IPS DF 6.9 (cell line): ENCODE measurements at places on chromosomes 11 and 22.

DNA sequence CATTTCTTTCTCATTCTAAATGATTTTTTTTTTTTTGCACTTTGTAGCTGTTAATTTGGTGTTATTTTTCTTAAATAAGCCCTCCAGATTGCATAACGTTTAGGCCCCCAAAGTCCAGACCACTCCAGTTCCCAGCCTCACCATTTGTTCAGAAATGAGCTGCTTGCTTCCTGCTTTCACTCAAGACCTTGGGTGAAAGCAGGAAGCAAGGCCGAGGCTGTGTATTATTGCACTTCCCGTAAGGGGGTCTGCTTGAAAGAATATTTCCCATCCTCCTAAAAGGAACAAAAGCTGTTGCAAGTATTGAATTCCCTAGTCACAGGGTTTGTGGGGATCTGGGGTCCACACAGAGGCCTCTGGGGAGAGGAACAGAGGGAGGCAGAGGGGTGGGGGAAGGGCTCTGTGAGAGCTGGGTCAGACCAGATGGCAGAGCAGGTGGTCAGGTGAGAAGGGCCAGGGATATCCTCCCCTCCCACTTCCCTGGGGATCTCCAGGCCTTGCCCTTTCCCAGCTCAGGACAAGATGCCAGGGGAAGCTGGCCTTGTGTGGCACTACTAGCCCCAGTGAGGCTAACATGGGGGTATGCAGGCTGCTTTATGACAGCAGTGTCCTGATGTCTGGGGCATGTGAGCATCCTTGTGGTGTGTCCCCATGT lies 51.6 kb upstream of the MYEOV start:
- no peaks in the 10 kb centered on the region for H3K27me3 ChIP-seq
- no peak for DNase-seq
- no peak overlapping the region for H3K27ac ChIP-seq
- H3K36me3 ChIP-seq, result no peaks in the 10 kb centered on the region
- H3K4me3 ChIP-seq, result no peak overlapping the region

DNA sequence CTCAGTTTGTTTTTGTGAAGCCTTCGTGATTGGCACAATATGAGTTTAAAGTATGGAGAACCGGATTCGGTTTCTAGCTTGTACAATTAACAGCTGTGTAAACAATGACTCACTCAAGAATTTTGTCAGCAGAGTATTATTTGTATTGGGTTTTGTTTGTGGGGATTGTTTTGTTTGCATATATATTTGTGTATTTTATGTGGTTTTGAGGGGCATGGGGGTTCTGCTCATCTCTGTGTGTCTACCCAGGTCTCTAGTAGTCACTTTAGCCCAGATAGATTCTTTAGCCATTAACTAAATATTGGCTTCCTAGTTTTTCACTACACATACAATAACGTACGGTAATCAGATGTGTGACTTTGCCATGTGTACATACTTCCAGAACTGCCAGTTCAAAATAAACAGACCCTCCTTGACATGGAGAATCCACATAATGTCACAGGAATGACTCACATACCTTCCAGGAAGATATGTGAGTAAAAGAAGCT lies 7.5 kb upstream of the MS4A7 start:
- DNase-seq, result no peak
- no peaks in the 10 kb centered on the region for H3K36me3 ChIP-seq
- no peaks in the 10 kb centered on the region for H3K27me3 ChIP-seq

DNA sequence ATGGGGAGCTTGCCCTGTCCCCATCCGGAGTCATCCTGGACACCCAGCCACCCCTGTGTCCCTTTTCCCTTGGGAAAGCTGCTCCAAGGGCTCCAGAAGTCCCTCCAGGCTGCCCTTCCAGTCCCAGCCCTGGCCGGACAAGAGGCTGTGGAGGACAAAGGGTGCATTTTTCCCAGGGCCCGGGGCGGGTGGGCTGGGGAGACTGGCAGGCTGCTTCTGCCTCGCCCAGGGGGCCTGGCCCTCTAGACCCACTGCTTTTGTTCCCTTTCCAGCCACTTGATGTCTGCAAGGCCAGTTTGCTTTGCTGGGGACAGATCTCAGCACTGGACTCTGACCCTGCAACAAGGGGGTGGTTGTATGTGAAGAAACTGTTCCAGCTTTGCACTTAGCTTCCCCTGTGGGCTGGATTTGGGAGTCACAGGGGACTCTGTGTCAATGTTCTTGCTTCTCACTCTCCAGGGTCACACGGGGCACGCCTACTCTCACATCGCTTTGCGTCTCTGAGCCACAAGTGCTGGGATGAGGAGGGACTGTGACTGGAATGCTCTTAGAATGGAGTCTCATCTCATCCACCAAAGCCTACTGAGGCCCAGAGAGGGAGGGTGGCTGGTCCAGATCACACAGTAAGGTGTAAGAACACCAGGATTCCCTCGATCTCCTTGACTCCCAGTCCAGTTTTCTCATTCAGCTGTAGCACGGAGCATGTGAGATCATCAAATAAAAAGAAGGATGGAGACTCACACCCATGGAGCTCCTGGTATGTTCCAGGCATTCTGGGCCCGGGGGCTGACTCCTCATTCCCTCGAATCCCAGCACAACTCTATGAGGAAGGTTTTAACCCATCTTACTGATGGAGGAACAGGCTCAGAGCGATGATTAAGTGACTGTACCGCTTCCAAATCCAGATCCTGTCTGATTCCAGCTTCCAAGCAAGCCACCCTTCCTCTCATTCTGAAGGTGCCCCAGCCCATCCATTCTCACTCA lies 59.9 kb downstream of the FBXO7 start:
- no peak overlapping the region for H3K4me3 ChIP-seq
- H3K27me3 ChIP-seq, result no peaks in the 10 kb centered on the region
- H3K4me1 ChIP-seq, result no peaks in the 10 kb centered on the region; the same call in 1 of the 2 replicates
- no peak for DNase-seq

DNA sequence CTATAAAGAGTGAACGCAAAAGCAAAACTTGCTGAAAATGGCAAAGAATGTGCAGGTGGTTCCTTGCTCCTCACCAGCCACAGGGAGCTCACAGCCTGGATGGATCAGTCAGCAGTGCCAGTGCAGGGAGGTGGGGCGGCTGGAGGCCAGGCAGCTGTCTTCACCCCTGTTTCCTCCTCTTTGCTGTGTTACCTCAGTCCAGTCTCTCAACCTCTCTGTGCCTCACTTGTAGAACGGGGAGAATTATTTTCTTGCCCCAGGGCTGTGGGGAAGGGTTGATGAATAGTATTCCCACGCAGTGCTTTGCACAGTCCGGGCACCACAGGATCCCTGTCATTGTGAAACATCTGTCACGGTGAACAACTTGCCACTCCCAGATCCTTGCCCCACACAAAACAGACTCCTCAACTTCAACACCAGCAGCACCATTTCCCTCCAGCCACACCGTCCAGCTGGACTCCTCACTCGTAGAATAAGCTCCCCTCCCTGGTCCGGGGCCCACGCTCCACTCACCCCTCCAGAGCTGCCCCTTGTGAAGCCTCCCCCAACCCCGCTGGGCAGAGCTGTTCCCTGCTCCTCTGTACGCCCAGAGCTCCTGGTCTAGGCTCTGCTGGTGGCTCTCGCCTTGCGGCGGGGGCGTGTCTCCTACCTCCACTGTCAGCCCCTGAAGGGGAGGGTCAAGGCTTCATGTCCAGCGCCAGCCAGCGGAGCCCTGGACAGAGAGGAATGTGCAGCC lies 27.7 kb downstream of the MPPED1 start:
- H3K4me1 ChIP-seq, result no peaks in the 10 kb centered on the region
- DNase-seq, result no peak
- H3K27me3 ChIP-seq, result no peaks in the 10 kb centered on the region
- H3K36me3 ChIP-seq, result no peaks in the 10 kb centered on the region
- no peak overlapping the region for H3K4me3 ChIP-seq
- H3K27ac ChIP-seq, result no peak overlapping the region

- no peaks in the 10 kb centered on the region for H3K36me3 ChIP-seq
- no peak overlapping the region for H3K4me3 ChIP-seq
- H3K27me3 ChIP-seq, result no peaks in the 10 kb centered on the region
- H3K27ac ChIP-seq, result no peak overlapping the region
These were observed 309.7 kb upstream of the C11orf87 start for GRCh38 chr11:109112261-109112660.

DNA sequence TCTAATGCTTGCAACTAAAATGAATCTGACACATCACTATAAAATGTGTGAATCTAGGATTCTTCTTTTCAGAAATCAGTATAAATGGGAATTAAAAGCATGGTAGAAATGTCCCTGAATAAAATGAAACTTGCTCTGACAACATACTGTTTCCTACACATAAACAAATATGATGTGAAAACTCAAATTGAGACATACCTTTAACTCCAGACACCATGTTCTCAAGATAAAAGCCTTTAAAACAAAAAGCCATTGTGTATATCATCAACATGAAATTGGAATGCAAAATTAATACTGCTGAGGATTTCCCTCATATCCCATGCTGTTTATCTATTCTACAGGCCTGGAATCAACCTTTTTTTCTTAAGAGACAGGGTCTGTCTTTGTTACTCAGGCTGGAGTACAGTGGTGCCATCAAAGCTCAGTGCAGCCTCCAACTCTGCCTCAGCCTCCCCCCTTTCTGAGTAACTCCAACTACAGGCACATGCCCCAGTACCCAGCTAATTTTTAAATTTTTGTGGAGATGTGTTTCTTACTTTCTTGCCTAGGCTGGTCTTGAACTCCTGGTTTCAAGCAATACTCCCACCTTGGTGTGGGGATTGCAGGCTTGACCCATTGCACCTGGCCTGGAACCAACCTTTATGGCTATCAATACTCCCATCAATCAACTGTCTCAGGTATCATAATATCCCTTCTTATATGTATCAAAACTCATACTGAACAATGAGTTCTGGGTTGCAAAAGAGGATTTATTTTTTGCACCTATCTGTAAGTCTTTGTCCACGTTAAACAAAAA lies 6.7 kb downstream of the TAF1D start:
- DNase-seq, result no peak
- peaks cover 33% of the 10 kb centered on the region; the same call in 1 of the 2 replicates for H3K36me3 ChIP-seq
- no peaks in the 10 kb centered on the region for H3K4me1 ChIP-seq
- H3K4me3 ChIP-seq, result no peak overlapping the region

- no peak overlapping the region for H3K27ac ChIP-seq
- H3K36me3 ChIP-seq, result no peaks in the 10 kb centered on the region
- 0 out of 2 replicates have a peak, but pooled peaks cover 2% of the 10 kb centered on the region for H3K4me1 ChIP-seq
- DNase-seq, result no peak
These were observed 758 bp downstream of the GALNT18 start for GRCh38 chr11:11620921-11621572.

GRCh38 chr11:29255401-29255800 lies 761.4 kb downstream of the KCNA4 start:
- no peaks in the 10 kb centered on the region for H3K4me1 ChIP-seq
- H3K27me3 ChIP-seq, result no peaks in the 10 kb centered on the region
- no peak for DNase-seq
- H3K36me3 ChIP-seq, result no peaks in the 10 kb centered on the region
- no peak overlapping the region for H3K4me3 ChIP-seq

GRCh38 chr11:512761-513595 lies 5.9 kb upstream of the RNH1 start:
- no peaks in the 10 kb centered on the region for H3K27me3 ChIP-seq
- H3K36me3 ChIP-seq, result no peaks in the 10 kb centered on the region
- no peaks in the 10 kb centered on the region for H3K4me1 ChIP-seq

DNA sequence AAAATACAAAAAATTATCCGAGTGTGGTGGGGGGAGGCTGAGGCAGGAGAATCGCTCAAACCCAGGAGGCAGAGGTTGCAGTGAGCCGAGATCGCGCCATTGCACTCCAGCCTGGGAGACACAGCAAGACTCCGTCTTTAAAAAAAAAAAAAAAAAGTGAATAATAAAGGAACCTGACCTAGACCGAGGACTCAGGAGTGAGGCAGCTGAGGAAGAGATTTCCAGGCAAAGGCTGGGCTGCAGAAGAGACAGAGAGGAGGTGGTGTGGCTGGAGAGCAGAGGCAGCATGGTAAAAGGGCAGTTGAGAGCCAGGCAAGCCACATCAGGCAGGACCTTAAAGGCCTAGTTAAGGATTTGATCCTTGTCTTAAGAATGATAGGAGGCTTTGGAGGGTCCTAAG lies 28.4 kb upstream of the SMCO4 start:
- no peak overlapping the region for H3K27ac ChIP-seq
- H3K36me3 ChIP-seq, result no peaks in the 10 kb centered on the region
- H3K4me3 ChIP-seq, result no peak overlapping the region
- no peaks in the 10 kb centered on the region for H3K27me3 ChIP-seq
- no peak for DNase-seq

DNA sequence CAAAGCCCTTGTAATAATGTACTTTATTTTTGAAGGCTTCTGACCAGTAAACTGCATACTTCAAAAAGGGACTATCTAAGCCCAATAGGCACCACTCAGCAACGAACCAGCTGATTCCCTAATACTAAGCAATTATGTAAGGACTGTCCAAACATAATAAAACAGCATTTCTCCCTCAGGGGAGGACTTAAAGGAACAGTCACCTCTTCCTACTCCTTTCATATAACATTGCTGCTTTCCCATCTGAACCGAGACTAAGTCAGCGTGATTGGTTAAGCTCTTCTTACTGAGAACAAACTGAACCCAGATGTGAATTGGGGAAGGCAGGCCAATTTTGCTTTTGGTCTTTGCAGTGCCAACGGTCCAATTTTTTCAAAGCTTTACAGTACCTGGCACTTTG lies 420.0 kb downstream of the METTL15 start:
- DNase-seq, result no peak
- H3K27me3 ChIP-seq, result no peaks in the 10 kb centered on the region
- H3K4me1 ChIP-seq, result no peaks in the 10 kb centered on the region
- no peak overlapping the region for H3K4me3 ChIP-seq
- no peak overlapping the region for H3K27ac ChIP-seq
- H3K36me3 ChIP-seq, result no peaks in the 10 kb centered on the region

DNA sequence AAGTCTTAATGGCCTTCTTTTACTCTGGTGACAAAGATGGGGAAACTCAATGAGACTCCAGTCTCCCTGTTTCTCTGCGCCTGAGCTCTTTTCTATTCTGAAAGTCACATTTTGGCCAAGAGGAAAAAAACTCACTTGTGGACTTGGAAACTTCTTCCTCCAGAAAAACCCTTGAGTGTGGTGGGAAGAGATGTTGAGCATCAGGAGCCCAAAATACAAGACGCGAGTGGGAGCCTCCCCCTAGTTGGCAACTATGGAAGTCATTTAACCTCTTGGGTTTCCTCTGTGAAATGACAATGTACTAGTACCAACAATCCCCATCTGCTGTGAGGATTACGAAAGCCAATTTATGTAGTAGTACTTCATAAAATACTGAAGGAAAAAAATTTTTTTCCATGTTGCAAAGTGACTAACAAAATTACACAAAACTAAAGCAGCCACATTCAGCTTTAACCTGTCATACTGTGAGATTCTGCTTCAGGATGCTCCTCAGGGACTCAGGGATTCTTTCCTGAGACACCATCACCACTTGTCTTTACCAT lies 524 bp upstream of the SLC25A17 start:
- H3K27me3 ChIP-seq, result no peaks in the 10 kb centered on the region
- DNase-seq, result no peak
- H3K27ac ChIP-seq, result no peak overlapping the region
- H3K4me3 ChIP-seq, result no peak overlapping the region; the same call in 1 of the 2 replicates
- H3K36me3 ChIP-seq, result 0 out of 2 replicates have a peak, but pooled peaks cover 3% of the 10 kb centered on the region

DNA sequence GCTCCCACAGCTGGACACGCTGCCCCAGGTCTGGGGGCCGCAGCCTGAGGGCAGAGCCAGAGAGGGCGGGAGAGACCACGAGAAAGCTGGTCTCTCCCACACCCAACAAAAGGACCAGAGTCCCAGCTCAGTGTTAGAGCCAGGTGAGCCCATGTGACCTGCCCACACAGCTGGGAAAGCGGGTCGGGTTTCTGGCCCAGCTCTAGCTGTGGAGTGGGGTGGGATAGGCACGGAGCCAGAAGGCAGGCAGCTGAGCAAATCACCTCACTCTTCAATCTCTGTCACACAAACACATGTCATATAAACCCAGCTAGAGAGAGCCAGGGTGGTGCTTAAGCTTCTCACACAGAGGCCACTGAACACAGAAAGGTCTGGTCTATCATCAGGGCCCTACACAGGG lies 7.8 kb upstream of the EIF3D start:
- no peak for DNase-seq
- H3K27me3 ChIP-seq, result no peaks in the 10 kb centered on the region
- H3K36me3 ChIP-seq, result no peaks in the 10 kb centered on the region
- H3K4me3 ChIP-seq, result no peak overlapping the region
- no peaks in the 10 kb centered on the region for H3K4me1 ChIP-seq
